ENCODE measurements at places on chromosomes 2 and 18.

DNA sequence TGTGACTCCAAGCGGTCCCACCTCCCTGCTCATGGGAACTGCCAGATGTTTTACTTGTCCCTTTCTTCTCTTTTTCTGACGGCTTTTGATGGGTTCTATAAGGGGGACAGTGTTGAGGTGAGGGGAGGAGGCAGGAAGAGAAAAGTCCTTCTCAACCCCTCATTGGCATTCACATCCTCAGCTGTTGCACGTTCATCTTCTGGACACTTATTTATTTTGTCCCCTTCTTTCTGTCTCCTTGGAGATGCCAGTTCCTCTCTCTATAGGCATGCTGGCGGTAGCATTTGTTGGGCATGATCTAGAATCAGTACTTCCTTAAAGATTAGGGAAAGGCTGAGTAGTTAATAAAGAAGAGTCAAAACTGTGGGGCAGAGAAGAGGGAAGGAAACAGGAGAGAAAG, 99.0 kb upstream of the KLHL14 start:
- DNase-seq = no peak

- DNase-seq = no peak
Measured at GRCh38 chr2:216594081-216594480, 39.1 kb upstream of the IGFBP2 start.

DNA sequence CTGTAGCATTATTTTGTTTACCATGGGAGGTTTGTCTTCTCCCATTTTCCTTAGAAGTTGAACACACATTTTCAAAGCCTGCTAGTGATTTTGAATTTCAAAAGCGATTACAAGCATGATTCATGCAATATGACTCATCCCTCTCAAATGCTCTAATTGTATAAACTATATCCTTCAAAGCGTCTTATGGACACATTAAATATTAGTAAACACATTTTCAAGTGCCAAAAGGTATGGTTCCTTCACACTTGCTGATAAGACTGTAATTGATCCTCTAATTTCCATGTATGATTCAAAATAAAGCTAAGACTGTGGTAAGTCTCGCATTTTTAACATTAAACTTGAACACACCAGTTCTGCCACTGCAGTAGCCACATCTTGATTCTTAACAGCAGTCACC, 512.9 kb downstream of the LRRTM4 start:
- peak; percentile 36 for DNase-seq

DNA sequence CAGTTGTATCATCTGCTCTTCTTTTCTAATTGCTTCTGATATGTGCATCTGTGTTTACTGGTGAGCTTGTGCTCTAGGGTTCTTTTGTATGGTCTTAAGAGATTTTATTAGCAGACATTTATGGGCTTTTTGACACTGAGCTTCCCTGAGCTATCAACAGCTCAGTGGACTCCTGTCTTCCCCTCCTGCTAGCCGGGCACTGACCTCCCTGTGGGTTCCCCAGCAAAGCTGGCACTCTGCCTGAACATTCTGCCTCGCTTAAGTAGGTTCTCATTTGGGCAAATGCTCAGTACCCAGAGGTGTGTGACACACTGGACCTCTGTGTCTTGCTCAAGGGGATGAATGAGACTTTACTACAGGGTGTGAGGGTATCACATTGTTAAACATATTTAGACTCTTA, 15.8 kb downstream of the TRAF3IP1 start:
- DNase-seq = no peak

DNA sequence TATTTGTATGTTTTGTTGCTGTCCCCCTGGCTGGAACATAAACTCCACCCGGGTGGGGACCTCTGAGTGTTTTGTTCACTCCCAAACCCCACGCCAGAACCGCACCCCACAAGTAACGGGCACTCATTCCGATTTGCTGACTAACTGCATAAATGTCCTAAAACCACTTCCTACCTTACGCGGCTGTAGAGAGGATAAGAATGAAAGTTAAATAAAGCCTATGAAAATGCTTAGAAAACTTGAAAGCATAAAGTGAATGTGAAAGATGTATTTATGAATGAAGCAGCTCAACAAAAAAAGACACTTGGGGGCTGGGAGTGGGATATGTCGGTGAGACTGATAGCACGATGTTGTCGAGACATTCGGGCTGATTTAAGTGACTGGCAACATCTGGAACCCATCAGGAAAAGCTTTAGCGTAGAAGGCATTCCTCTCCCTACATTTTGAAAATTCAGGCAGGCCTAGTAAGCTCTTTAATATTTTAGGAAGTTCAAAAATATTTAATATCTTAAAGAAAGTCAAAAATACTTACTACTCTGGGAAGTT, 206.7 kb downstream of the SH3RF3 start:
- DNase-seq = no peak

DNA sequence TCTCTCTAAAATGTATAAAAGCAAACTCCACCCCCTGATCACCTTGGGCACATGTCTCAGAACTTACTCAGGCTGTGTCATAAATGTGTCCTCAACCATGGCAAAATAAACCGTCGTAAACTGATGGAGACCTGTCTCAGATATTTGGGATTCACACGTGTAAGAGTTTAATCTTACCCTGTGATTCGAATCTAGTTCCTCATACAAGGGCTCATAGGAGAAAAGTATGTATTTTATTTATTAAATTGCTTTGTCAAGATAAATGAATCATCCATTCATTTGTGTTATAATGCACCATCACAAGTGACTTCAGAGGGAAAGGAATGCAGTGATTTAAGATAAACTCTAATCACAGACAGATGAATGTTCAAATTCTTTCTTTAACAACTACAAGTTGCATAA, 712.5 kb upstream of the LRATD1 start:
- no peak for DNase-seq

- peak; percentile 45 for DNase-seq
Measured at GRCh38 chr18:12659904-12660605, 2.1 kb upstream of the SPIRE1 start.

GRCh38 chr2:85978883-85979780, 90.3 kb upstream of the ST3GAL5 start:
- DNase-seq = no peak

DNA sequence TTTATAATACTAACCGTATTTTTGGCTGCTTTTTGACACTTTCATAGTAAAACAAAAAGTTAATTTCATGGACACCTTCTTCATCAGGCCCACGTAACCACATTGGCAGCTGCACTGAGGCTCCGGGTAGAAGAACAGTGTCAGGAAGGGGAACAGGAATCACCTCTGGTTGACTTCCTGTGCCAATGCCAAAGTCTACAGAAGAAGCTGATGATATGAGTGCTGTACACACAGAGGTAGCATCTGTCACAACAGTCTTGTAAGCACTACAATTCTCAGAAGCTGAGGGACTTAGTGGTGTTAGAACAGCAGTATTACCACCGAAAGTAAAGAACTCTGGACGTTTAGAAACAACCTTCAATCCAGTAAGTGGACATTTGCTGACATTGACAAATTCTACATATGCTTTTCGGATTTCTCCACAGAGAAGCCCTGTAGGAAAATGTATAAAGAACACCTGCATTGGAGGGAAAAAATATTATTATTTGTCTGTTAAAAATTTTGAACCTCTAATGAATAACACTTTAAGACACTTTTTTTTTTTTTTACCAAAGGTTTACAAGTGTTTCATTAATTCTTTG, 85.3 kb downstream of the TRAPPC8 start:
- no peak for DNase-seq

DNA sequence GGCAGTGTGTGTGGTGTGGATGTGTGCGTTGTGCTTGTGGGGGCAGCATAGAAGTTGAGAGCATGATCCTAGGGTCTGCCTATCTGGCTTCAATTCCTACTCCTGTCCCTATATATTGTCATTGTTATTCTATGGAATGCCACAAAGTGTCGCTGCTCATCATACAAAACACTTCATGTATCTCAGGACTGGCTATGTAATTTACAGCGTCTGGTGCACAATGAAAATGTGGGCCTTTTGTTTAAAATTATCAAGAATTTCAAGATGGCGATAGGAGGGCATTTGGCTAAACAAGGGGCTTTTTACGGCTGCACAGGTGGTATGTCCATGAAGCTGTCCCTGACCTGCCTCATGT, 3.4 kb downstream of the SERPINB2 start:
- DNase-seq = peak; percentile 79

- peak; percentile 14 for DNase-seq
Measured at GRCh38 chr18:54946149-54946581, 13.1 kb downstream of the CCDC68 start.

GRCh38 chr2:208025037-208025813, at the start of gene PLEKHM3:
TSS of gene PLEKHM3 (minus strand) at chr2:208025527. CDS start at chr2:208001639, 23,888 bp downstream.
- DNase-seq = peak; percentile 86

- peak; percentile 33 for DNase-seq
Measured at GRCh38 chr2:10883801-10884478, 27.8 kb upstream of the KCNF1 start.

GRCh38 chr18:47110492-47111274, 39.6 kb downstream of the HDHD2 start:
- no peak for DNase-seq

DNA sequence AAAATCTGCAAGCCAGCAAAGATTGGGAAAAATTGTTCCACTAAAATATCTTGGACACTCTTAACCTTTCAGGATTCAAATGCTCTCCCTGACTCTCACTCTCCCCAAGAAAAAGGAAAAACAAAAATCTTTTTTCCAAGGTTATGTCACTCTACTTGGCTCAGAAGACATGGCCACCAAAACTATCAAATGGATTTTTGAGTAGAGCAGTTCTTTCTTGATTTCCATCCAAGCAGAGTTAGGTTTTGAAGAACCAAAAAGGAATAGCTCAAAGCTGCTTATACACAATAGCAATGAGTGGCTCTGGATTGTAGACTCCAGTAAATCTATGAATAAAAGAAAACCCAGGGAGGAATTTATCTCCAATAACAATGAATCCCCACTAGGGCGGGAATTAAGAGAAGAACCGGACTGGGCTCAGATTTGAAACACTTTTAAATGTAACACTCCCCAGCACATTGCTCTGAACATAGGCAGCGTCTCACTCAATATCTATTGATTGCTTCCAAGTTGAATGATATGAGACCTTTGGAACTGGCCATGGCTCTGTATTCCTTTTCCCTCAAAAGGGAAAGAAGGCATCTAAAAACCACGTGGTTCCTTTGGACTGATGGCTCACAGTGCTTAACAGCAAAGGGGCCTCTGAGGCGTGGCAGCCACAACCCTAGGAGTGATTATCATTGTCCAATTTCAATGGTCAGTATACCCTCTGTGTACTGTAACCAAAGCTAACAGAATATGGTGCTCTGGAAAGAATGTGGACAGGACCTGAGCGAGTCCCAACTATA, 68.3 kb downstream of the SPRED2 start:
- DNase-seq = no peak

GRCh38 chr2:125175415-125175814, 1150.3 kb downstream of the CNTNAP5 start:
- no peak for DNase-seq

GRCh38 chr2:62831729-62832128, 126.2 kb downstream of the EHBP1 start:
- no peak for DNase-seq

- DNase-seq = no peak
Measured at GRCh38 chr2:14991723-14992122, 359.2 kb downstream of the LRATD1 start.

DNA sequence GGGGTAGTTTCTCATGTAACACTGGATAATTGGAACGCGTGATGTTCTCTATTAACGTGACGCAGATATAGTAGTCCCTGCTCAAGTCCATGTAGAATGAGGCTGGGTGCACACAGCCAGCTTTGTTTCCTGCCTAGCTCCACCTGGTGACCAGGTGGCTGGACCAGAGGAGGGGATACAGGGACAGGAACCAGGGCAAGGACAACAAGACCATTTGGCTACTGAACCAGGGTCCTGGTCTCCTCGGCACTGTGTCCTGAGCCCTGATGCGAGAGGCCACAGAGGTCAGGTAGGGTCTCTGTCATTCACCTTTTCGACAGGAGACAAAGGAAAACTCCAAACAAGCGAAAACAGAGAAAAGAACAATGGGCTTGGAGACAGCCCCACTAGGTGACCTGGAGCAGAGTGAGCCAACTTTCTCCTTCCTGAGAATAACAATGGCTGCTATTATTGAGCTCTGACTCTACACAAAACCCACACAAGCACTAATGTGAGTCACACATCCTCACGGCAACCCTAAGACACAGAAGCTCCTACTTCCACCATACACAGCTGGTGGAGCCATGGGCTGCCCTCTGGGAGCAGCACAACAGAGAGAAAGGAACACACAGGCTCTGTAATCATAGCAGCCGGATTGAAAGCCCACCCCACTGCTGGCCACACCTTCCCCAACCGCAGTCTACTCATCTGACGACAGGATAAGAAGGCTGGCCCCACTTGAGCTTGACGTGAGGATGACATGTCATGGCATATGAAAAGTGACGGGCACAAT, 67.3 kb upstream of the TEX51 start:
- no peak for DNase-seq

GRCh38 chr2:17069564-17069963, 403.9 kb upstream of the CYRIA start:
- DNase-seq = no peak

GRCh38 chr2:767944-768343, 90.7 kb upstream of the TMEM18 start:
- no peak for DNase-seq

GRCh38 chr2:19225126-19225525, 133.3 kb downstream of the OSR1 start:
- DNase-seq = no peak

DNA sequence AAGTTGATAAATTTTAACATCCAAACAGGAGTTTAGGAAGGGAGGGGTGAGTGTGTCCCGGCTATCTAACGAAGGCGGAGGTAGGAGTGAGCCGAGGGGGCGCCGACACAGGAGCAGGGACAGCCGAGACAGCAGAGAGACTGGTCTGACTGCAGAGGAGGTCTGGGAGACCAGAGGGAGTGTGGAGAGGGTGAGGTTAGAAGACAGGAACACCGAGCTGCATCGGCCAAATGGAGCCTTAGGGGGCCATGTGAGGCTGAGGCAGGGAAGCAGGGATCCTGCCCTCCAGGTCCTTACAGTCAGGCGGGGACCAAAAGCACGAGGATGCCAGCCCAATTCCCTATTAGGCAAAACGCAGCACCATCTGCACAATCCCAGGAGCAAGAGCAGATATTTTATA, 67.0 kb downstream of the SFXN5 start:
- no peak for DNase-seq

- DNase-seq = no peak
Measured at GRCh38 chr2:67251741-67252140, 145.4 kb upstream of the ETAA1 start.

GRCh38 chr2:234633581-234634230, 136.8 kb upstream of the ARL4C start:
- DNase-seq = no peak

DNA sequence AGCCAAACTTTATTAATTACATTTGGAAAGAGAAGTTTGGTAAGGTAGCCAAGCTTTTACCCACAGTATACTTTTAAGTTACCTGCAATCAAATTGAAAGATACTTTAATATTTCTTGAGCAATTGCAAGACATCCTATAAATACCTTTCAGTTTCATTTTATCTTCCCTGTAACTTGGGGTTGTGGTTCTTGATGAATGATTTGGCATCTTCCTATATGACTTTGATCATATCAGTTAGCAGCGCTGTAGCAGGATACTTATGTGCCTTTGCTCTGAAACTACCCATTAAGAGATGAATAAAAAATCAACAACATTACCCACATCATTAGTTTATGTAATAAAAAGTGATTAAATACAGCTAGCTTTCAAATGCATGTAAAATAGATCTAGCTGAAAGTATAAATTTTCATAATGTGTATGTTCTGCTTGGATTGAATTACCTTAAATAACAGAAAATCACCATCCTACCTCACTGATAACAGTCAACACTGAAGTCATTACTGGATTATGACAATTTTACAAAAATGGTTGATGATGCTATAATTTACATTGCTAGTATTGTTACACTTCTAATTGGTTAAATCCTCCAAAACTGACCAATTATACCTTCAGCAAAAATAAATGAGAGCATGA, 50.4 kb downstream of the MMADHC start:
- no peak for DNase-seq

- no peak for DNase-seq
Measured at GRCh38 chr2:112001136-112001715, 53.8 kb upstream of the TMEM87B start.

All from NCI-H1417 (cell line).